Femur (tissue), 1 donor: ENCODE measurements at places on chromosomes 5 and 9.

DNA sequence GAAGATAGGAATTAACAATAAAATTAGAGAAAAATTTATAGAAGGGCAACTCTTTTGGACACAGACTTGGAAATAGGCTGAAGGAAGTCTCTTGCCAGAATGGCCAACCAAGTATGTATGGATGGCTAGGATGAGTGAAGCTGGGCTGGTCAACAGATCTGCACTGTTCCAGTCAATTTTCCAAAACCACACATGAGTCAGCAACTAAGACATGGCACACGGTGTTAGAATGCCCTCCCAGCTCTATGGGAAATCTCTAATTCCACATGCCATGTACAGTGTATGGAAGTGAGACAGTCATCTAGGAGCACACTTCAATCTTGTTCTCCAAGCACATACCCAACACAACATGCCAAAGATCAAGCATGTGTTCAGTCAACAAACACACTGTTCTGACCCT is 129.6 kb downstream of the GLIS3 start:
- no peak for DNase-seq

DNA sequence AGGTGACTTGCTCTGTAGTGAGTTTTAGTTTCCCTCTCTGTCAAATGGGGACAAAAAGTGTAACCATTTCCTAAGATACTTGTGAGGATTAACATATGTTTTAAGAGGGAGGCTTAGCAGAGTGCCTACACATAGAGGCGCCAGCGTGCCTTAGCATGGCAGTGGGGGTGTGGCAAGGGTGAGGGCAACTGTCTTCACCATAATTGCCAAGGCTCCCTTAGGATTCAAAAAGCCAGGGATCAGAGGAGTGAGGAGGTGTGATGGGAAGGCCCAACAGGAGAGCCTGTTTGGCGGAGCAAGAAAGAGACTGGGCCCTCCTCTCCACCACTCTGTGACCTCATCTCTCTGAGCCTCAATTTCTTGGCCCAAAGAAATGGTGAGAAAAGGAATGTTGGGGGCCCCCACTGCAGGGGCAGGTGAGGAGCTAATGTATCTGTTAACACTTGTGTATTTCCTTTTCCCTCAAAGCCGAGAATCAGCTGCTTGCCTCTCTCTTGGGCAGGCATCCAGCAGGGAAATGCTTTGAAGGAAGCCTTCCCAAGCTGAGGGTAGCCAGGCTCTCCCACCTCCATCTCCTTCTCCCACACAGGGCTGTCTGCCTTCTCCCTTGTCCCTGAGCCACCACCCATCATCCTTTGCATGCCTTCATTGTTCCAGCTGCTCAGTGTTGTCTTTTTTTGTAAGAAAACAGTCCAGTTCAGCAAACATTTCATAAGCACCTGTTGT is 76.0 kb downstream of the DAB2IP start:
- no peak for DNase-seq

DNA sequence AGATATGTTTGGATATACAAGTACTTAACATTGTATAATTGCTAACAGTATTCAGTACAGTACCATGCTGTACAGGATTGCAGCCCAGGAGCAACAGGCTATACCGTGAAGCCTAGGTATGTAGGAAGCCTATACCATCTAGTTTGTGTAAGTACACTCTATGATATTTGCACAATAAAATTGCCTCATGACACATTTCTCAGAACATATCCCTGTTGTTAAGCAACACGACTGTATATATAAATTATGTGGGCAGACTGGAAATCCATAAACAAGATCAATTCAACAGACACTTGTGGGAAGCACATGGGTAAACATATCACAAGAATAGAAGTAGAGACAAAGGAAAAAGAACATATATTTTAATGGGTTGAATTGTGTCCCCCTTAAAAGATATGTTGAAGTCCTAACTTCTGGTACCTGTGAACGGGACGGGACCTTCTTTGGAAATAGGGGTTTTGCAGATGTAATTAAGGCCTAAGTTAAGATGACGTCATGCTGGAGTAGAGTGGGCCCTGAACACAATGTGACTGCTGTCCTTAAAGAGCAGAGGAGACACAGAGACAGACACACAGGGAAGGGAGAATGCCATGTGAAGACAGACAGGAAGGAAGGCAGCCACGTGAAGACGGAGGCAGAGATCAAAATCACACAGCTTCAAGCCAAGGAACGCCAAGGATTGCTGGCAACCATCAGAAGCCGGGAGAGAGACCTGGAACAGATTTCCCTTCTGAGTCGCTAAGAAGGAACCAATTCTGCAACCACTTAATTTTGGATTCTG is 76.3 kb downstream of the SCAI start:
- DNase-seq = peak; percentile 29

DNA sequence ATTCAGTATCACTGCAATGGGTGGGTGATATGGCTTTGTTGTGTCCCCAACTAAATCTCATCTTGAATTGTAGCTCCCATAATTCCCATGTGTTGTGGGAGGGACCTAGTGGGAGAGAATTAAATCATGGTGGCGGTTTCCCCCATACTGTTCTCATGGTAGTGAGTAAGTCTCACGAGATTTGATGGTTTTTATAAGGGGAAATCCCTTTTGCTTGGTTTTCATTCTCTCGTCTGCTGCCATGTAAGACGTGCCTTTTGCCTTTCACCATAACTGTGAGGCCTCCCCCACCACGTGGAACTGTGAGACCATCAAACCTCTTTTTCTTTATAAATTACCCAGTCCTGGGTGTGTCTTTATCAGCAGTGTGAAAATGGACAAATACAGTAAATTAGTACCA is 9.5 kb upstream of the NANS start:
- DNase-seq = no peak

DNA sequence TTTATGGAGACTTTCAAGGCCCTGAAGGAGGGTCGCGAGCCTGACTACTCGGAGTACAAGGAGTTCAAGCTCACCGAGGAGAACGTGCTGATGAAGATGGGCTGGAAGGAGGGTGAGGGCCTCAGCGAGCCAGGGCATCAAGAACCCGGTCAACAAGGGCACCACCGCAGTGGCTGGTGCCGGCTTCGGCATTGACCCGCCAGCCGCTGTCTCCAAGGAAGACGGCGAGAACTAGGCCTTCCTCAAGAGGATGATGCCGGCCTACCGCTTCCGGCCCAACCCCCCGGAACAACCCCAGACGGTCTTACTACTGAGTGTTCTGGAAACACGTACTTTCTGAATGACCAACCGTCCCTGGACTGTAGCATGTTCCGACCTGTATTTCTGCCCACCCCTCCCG is 169.2 kb downstream of the HINT1 start:
- DNase-seq = no peak

DNA sequence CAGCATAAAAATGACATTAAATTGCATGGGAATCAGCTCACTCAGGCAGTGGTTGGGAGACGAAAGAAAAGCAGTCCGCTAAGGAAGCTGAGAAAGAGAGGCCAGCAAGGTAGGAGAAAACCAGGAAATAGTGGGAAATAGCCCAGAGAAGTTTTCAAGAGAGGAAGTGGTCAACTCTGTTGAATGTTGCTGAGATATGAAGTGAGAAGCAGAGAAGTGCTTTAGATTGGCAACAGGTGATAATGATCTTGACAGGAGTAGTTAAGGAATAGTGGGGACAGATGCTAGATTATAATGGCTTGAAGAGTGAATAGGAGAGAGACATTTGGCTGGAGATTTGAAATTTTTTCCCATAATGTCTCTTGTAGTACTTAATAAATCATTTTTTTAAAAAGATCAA is 30.8 kb downstream of the CNTRL start:
- DNase-seq = no peak

DNA sequence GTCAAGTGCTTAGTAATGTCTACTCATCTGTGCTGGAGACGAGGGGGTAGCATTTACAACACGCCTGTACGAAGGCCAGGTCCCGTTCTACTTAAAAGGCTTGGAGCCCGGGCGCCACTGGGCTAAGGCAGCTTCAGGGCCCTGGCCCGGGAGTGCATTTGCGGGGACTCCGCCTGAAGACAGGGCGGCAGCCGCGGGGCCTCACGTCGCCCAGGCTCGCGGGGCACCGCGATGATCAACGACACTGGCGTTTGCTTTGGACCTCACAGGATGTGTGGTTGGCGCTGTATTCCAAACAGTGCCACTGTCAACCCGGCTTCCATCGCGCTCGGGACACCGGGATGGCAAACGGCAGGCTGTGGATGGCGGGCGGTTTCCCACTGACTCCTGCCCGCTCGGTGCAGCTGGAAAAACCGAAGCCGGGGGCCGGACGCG is 1.1 kb upstream of the TENT4A start:
- DNase-seq = peak; percentile 65

DNA sequence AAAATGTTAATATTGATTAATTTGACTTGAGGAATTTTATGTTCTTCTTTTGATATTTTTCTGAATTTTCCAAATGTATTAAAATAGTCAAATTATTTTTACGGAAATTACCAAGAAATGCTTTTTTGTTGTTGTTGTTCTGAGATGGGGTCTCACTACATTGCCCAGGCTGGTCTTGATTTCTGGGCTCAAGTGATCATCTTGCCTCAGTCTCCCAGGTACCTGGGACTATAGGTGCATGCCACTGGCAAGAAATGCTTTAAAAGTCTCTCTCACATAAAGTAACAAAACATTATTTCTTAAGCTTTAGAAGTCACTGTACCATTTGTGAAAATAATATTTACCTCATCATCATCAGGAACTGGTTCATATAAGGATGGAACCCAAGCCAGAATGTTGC is 43.0 kb upstream of the ELOVL7 start:
- DNase-seq = no peak

DNA sequence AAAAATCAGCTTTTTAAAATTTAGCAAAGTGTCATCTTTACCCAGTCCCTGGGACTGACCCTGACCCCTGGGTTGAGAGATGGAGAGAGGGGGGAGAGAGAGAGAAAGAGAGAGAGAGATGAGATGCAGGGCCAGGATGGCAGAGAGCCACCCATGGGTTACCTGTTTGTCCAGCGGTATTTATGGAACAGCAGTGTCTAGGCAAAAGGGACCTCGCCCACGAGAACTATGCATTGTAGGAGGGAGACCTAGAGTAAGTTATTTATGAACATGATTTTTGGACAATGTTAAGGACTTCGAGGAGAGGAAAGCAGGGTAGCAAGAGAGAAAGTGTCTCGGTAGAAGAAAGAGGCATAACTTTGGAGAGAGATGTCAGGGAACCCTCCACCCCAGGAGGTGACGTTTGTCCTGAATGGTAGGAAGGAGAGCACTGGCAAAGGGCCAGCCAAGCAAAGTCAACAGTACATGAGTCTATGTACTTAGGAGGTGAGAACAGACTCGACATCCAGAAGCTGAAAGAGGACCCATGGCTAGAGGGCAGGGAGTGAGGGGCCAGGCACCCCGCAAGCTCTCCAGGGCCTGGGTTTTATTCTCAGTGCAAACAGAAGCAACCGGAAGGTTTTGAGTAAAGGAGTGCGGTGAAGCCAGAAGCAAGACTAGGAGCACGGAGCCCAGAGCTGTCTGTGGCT is 30.5 kb upstream of the MSX2 start:
- no peak for DNase-seq

- DNase-seq = no peak
Observed at GRCh38 chr9:131053896-131054295, 42.4 kb upstream of the AIF1L start.

GRCh38 chr5:131672776-131673175 is 37.7 kb upstream of the RAPGEF6 start:
- no peak for DNase-seq

DNA sequence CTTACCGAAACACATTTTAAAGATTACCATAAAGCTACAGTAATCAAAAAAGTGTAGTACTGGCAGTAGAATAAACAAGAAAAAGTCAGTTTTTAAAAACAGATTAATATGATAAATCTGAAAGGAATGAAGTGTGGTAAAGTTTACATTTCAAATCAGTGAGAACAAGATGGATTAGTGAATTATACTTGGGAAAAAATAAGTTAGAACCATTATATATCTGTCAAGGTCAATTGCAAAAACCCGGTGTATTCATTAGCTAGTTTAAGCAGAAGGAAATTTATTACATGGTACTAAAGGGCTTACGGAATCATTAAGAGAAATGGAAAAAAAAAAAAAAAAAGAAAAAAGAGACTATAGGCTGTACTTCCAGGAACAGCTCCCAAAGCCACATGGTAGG is 164.3 kb downstream of the MUSK start:
- DNase-seq = no peak

DNA sequence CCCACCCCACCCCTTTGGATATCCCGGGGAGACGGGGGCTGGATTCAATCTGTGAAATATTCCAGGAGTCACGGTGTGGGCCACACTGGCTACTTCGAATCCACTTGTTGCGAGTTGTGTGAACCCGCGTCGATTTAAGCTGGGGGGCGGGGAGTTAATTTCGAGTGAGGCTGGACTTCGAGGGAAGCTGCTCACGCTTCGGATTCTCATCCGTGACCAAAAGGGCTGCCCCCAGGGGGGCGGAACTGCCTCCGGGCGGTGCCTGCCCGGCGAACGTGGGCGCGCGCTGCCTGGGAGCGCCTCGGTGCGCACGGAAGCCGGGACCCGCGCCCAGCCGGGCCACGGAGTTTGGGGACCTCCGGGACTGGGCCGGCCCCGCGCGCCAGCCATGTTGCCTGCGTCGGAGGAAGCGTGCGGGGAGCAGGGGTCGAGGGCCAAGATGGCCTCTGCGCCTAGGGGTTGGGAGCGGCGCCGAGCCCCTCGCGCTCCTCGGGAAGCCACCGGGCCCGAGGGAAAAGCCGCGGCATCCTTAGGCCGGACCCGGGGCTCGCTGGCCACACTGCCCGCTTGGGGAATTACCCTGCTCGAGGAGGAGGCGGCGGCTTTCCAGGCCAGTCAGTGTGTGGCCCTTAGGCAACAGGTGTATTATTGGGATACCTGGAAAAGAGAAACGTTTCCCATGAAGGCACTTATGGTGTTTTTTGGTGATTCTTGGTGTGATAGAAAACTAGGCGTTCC is 975 bp downstream of the OCLN start:
- DNase-seq = peak; percentile 30

GRCh38 chr5:116365006-116365496 is 209.6 kb downstream of the SEMA6A start:
- DNase-seq = no peak

DNA sequence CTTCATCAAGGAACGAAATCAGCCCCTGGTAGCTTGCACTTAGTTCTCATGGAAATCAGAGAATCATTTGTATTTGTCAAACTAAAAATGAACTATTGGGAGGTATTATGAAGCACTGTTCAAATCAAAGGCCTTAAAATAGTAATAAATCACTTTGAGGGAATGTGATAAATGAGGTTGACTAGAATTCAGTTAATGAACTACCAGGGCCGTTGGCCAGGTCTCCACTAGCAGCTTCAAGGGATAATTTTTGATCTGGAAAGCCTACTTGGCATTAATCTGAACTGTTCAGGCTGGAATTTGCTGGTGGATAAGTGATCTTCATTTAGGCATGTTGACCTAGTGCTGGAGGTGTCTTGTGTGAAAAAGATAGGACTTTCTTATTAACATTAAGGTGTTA is 76.4 kb upstream of the GPR151 start:
- no peak for DNase-seq

DNA sequence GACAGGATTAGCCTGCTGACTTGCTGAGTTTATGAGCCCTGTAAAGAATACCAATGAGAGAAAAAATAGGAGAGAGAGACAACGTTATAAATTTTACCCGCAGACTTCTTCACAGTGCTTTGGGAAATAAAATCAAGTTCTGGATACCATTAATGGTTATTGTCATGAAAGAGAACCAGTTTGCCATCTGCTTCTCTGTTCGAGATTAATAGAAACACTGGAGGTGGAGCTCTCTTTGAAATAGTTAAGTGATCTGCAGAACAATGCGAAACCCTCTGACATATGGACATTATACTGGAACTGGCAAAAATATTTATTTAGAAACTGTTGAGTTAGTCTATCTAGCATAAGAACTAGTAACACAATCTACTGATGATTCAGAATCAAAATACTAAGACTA is 500.7 kb downstream of the CDH12 start:
- no peak for DNase-seq

- no peak for DNase-seq
Observed at GRCh38 chr9:91395106-91395552, 28.5 kb downstream of the NFIL3 start.

GRCh38 chr5:179304871-179305270 is 40.4 kb downstream of the ADAMTS2 start:
- no peak for DNase-seq
